ENCODE measurements at places on chromosomes 5 and 9. TPM values are rescaled to one million over a fixed set of nuclear protein-coding genes. Genes with fewer than 3 reads are reported as not detected.

The ENTPD2 gene
- total RNA-seq: not detected

The ARHGEF28 gene
- 14.7 TPM for total RNA-seq

The G3BP1 gene
- total RNA-seq: 118 TPM

The CARTPT gene
- total RNA-seq: not detected

The PCDHA4 gene
- under 0.01 TPM for total RNA-seq

The DRD1 gene
- total RNA-seq: 0.44 TPM

The SMIM27 gene
- total RNA-seq: 2.0 TPM

The TMOD1 gene
- total RNA-seq: not detected

The HAVCR1 gene
- total RNA-seq: 0.88 TPM

All from placental pericyte (primary cell).